ENCODE measurements at places on chromosomes 11 and 22.

- DNase-seq, result no peak
Measured at GRCh38 chr11:68990995-68991780, 10.4 kb upstream of the MRGPRD start.

- no peak for DNase-seq
Measured at GRCh38 chr11:97722065-97722464, 1298.7 kb upstream of the CNTN5 start.

GRCh38 chr11:43548916-43549315, 131.6 kb upstream of the HSD17B12 start:
- no peak for DNase-seq

DNA sequence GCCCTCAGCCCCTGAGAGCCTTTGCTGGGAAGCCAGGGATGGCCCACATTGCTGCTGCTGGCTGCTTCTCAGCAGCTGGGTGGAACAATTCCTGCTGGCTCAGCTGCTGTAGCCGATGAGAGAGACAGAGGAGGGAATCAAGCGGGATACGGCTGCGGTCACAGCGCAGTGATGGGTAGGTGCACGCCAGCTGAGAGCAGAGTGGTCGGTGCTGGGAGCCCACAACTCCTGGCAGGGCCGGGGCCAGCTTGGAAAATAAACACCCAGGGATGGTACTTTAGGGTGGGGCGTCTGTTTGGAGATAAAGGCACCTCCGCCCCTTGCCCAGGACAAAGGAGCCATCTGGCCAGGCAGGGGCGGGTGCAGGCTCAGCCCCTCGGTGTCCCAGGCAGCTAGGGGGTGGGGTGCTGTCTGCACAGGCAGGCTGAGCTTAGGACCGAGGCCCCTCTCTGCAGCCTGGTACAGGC, 480.5 kb downstream of the MIAT start:
- DNase-seq, result no peak

DNA sequence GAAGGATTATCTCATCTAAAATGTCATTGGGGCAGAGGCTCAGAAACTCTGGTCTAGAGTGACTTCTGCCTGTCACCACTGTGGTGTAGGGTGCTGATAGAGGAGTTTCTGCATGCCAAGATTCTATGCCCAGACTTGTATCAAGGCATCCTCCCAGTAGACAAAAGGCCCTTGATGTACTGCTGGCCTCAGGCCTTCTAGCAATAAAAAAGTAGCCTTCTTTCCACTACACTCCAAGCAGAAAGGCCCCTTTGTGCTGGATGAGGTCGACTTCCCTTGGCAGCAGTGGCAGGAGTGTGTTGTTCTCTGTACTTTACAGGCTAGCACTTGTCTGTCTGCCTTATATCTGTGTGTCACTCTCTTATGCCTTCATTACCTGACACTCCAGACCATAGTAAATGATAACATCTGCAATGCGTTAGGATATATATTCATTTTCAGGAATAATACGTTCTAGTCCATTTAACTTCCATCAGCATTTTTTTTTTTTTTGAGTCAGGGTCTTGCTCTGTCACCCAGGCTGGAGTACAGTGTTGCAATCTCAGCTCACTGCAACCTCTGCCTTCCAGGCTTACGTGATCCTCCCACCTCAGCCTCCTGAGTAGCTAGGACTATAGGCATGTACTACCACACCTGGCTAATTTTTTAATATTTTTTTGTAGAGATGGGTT, 49.5 kb upstream of the RRM1 start:
- DNase-seq, result peak; percentile 43

- no peak for DNase-seq
Measured at GRCh38 chr11:68331338-68331947, 19.1 kb downstream of the LRP5 start.

DNA sequence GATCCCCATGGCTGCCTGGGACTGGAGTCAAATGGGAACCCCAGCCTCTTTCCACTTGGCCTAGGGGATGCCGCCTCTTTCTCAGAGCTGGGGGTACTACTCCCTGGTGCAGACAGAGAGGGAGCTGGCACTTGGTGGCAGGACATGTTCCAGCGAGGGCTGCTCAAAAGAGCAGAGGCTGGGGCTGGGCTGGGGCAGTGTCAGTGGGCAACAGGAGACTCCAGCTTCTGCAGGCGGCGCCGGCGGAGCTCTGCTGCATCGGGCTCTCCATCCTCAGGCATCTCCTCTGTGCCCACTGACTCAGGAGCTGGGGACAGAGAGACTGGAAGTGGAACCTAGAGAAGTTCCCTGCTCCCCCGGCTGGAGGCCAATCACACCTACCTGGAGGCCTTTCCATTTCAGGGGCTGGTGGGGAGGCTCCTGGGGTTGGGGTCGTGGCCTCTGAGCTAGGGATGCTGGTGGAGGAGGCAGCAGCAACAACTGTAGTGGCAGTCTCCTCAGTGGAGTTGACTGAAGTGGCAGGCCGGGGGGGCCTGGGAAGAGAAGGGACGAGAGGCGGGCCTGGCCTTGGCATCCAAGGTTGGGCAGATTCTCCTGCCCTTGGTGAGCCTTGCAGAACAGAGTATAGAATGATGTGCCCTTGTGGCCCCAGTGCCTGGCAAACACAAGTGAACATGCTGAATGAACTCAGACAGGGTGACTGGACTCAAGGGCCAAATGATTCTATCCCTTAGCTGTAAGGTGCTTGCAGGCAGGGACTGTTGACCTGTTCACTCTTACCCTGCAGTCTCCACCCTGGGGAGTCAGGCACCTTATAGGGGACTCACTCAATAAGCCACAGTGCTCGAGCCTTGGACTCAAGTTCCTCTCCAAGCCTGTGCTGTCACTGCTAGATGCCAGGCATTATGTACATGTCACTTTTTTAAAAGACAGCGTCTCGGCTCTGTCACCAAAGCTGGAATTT, 5.9 kb downstream of the SYVN1 start:
- no peak for DNase-seq

DNA sequence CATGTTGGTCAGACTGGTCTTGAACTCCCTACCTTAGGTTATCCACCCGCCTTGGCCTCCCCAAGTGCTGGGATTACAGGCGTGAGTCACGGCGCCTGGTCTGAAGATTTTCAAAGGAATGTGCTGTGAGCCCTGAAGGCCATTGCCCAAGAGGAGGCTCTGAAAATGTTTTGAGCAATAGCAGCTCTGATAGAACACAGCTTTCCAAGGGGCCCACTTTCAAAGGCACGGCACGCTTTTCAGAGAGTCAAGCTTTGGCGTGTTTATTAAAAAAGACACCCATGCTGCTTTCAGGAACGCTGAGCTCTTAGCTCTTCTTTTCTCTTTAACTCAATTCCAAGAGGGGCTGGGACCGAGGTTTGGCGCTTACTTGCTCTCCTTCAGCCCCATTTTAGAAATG, 73.8 kb upstream of the CDON start:
- no peak for DNase-seq

DNA sequence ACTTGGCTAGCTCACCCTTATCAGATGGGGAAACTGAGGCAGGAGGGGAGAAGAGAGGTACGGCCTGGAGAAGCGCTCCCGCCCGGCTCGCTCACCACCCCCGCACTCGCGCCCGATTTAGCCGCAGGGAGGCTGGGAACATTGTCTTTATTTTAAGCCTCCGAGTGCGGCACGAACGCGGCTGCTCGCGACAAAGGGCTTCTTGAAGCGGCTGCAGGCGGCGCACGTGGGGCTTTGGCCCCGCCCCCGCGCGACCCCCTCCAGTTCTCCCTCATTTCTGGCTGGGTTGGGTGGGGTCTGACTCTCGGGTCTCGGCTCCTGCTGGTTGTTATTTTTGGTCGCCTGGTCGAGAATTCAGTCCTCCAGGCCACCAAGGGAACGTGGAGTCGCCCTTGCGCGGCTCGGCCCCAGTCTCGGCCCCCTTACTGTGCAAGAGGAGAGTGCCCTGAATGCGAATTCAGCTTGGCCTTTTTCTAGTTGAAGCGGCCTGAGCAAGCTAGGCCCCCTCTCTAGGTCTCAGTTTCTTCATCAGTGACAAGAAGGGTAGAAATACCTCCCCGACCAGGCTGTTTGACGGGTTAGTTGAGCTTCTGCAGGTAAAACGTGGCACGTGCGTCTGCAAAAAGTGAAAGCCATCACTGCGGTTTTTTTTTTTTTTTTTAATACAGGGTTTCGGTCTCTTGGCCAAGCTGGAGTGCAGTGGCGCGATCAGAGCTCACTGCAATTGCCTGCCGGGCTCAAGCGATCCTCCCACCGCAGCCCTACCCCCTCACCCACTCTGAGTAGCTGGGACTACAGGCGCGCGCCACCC, 2.6 kb upstream of the CHRM1 start:
- no peak for DNase-seq

- DNase-seq, result no peak
Measured at GRCh38 chr22:46240506-46240905, 9.6 kb downstream of the CDPF1 start.
